ENCODE measurements at places on chromosomes 2 and 18. TPM values are rescaled to one million over a fixed set of nuclear protein-coding genes. Genes with fewer than 3 reads are reported as not detected.

DNA sequence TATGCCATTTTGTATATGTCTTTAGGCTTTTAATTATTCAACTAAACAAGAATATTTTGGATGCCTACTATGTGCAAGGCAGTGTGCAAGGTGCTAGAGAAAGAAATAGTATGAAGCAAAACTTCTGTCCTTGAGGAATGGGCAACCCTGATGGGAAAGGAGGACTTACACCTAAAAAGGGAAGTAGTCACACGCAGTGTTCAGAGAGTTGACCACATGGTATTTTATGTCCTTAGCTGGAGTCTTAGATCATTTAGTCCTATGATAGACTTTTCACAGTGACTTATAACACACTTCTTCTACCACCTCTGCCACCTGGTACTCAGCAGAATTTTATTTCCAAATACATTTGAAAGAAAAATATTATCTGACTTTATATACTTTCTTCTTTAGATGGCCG, 291.6 kb downstream of the PLCL1 start:
- H3K27ac ChIP-seq: no peak overlapping the region
- no peak for DNase-seq
- H3K4me3 ChIP-seq: no peak overlapping the region
- no peaks in the 10 kb centered on the region for H3K36me3 ChIP-seq

DNA sequence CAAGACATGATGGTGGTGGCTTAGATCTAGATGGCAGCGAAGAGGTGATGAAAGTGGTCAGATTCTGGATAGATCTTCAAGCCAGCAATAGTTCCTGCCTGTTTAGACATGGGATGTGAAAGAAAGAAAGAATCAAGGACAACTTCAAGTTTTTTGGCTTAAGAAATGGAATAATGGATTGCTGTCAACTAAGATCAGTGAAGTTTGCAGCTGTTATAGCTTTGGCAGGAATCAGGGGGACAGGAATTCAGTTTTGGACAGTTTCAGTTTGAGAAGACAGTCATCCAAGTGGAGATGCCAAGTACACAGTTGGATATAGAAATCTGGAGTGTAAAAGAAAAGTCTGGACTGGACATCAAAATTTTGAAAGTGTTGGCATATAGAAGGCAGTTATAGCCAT, 283.7 kb upstream of the PKDCC start:
- no peak overlapping the region for H3K4me3 ChIP-seq
- no peaks in the 10 kb centered on the region for H3K4me1 ChIP-seq
- H3K36me3 ChIP-seq: no peaks in the 10 kb centered on the region
- H3K27ac ChIP-seq: no peak overlapping the region
- no peaks in the 10 kb centered on the region for H3K27me3 ChIP-seq

- no peak overlapping the region for H3K4me3 ChIP-seq
- peaks cover 5% of the 10 kb centered on the region for H3K4me1 ChIP-seq
- no peak overlapping the region for H3K27ac ChIP-seq
- DNase-seq: no peak
- no peaks in the 10 kb centered on the region for H3K27me3 ChIP-seq
- no peaks in the 10 kb centered on the region for H3K36me3 ChIP-seq
Measured at GRCh38 chr18:76274468-76275289, 220.4 kb downstream of the ZNF516 start.

- no peak overlapping the region for H3K27ac ChIP-seq
- no peak overlapping the region for H3K4me3 ChIP-seq
- DNase-seq: no peak
- H3K4me1 ChIP-seq: peaks cover 7% of the 10 kb centered on the region
- H3K27me3 ChIP-seq: no peaks in the 10 kb centered on the region
Measured at GRCh38 chr2:98703738-98704137, 27.2 kb downstream of the MGAT4A start.

- no peaks in the 10 kb centered on the region for H3K4me1 ChIP-seq
- H3K27me3 ChIP-seq: no peaks in the 10 kb centered on the region
- DNase-seq: no peak
- H3K36me3 ChIP-seq: no peaks in the 10 kb centered on the region
Measured at GRCh38 chr18:29862824-29863223, 1179.7 kb downstream of the DSC3 start.

The UGT1A3 gene
- total RNA-seq: not detected

The ZAP70 gene
- not detected for total RNA-seq

The LAMA3 gene
- total RNA-seq: 269 TPM
